Activated CD4-positive, alpha-beta T cell treated with anti-CD3 and anti-CD28 coated beads for 36 hours (primary cell): ENCODE measurements at places on chromosomes 7 and 10. TPM values are rescaled to one million over a fixed set of nuclear protein-coding genes. Genes with fewer than 3 reads are reported as not detected.

DNA sequence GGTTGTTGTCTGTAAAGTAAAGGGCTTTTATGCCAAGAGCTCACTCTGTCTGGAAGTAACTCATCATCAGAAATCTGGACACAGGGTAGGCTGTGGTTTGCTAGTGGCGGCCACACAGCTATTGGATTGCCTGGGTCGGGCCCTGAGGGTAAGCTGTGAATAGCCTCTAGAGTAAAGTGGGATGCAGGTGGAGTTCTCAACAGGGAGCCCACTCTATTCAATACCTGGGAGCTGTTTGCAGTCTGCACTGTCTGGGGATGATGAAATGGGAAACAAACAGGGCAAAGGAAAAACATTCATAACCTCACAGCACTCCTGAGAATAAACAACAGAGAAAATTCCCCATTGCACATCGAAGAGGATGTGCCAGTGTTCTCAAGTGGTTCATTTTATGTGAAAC, 582.6 kb downstream of the CALN1 start:
- no peak for DNase-seq

DNA sequence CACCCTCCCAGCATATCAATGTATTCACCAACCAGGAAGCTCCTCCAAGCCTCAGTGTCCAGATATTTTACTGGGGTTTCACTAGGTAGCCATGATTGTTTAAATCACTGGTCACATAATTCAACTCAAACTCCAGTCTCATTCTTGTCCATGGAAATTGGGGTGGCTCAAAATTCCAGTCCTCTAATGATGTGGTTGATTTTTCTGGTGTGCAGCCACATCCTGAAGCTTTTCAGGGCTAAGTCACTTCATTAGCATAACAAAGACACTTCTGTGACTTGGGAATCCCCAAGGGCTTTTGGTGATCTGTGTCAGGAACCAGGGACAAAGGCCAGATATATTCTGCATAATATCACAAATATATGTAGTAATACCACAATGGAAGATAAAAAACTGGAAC, 786.9 kb upstream of the IGFBP3 start:
- no peak for DNase-seq

DNA sequence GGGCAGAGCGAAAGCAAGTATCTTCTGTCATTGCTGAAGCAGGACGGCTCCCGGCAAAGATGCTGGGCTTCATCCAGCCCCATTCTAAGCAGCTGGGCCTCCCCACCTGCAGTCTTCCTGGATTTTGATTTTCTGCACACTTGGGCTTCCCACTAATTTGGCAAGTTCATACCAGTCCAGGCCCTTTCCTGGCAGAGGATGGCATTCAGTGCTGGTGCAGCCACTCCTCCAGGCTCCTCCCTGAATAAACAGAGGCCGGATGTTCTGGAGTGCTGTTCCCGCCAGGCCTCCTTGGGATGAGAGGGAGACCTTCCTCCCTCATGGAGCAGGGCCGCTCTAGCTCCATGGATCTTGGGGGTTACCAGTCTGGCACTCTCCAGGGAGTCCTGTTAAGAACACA, 3.4 kb downstream of the BAG3 start:
- DNase-seq = no peak

DNA sequence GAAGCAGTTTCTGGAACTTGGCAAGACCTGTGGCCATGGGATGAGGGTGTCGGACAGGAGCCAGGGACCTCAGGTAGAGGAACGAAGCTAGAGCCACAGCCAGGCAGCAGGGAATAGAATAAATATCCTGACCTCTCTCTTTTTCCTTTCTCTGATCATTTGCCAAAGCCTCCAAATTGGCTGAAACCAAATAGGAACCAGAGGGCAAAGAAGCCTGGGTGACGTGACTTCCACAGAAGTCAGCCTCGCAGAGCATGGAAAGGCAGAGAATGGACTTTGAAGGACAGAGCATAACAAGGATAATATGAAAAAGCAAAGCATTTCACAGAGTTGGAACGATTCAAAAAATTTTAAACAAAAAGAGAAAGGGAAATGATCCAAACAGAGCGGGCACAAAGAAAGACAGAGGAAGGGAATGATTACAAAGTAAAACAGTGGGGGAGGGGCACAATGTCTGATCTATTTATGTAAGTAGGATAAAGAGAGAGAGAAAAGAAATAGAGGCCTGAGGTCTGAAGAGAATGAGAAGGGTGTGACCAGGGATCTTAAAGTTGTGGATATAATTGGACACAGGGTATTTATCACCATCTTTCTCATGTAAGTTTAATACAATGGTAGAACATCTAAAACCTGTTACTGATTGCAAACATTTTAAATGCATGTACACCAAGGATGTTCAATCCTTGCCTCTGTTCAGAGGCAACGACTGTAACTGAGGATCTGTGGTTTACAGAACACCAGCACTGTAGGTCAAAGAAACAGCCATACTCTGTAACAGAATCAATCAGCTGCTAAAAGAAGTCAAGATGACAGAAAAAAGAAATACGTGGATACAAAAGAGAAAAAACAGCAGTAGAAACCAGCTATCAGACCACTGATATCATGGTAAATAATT, 4.5 kb upstream of the ZEB1 start:
- DNase-seq = no peak

GRCh38 chr7:151382079-151382885, 27.6 kb downstream of the WDR86 start:
- peak; percentile 41 for DNase-seq

GRCh38 chr10:78763651-78764395, 304.9 kb upstream of the ZMIZ1 start:
- peak; percentile 85 for DNase-seq

- no peak for DNase-seq
Observed at GRCh38 chr10:35210961-35211360, 84.3 kb downstream of the CREM start.

GRCh38 chr7:128876127-128876526, 13.5 kb downstream of the ATP6V1F start:
- no peak for DNase-seq

DNA sequence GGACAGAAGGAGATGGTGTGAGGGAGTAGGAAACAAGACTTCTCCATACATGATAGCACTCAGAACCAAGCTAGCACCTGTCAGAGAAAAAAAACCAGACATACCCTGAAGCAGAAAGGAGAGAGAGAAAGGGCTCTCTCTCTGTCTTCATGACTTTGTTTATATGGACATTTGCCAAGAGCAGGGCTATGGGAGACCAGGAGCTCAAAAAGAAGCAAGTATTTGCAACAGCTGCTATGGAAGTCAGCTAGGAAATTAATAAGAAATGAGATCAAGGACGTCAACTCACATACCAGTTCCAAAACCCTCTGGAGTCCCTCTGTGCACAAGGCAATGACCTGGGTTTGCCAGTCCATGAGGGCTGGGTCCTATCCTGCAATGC, 111.6 kb downstream of the SGMS1 start:
- no peak for DNase-seq

- no peak for DNase-seq
Observed at GRCh38 chr7:27868131-27868550, 128.2 kb downstream of the TAX1BP1 start.

GRCh38 chr10:108496106-108496505, 1331.6 kb upstream of the SORCS1 start:
- no peak for DNase-seq

DNA sequence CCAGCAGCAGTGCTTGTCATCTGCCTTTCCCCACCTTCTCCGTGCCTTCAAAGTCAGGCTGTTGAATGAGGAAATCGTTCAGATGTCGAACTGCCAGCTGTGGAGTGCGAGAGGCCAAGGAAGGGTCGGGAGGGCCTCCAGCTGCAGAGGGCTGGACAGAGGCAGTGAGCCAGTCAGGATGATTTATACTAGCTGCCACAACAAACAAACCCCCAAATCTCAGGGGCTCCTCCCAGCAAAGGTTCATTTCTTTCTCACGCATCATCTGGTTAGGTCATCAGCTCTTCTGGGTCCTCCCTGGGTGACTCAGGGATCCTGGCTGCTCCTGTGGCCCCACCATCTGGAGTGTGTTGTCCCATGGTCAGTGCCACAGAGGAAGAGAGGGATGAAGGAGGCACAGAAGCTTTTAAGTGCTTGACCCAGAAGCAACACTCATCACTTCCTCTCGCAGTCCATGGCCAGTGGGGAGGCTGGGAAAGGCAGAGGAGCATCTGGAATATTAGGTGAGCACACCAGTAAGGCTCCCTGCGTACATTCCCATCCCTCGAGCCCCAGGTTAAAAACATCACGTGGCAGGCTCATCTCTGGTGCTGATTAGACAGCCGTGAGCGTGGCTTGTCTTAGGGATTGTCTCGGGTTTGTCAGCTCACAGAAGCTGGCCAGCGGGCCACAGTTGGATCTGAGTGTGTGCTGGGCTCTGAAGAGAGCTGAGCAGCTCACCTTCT, 140.7 kb downstream of the RGS10 start:
- no peak for DNase-seq

DNA sequence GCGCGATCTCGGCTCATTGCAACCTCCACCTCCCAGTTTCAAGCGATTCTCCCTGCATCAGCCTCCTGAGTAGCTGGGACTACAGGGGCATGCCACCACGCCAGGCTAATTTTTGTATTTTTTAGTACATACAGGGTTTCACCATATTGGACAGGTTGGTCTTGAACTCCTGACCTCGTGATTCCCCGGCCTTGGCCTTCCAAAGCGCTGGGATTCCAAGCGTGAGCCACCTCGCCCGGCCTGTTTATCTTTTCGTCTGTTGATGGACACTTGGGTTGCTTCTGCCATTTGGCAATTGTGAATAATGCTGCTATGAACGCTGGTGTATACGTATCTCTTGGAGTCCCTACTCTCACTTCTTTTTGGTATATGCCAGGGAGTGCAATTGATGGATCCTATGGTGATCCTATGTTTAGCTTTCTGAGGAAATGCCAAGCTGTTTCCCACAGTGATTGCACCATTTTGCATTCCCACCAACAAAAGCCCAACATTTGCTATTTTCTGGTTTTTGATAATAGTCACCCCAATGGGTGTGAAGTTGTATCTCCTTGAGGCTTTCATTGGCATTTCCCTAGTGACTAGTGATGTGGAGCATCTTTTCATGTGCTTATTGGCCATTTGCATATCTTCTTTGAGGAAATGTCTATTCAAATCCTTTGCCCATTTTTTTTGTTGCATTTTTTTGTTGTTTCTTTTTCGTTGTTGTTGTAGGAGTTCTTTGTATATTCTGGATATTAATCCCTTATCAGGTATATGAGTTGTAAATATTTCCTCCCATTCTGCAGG, 3.5 kb downstream of the ANTXRL start:
- no peak for DNase-seq

GRCh38 chr7:138328215-138328614, 131.8 kb upstream of the TRIM24 start:
- DNase-seq = no peak

- peak; percentile 21 for DNase-seq
Observed at GRCh38 chr10:16948361-16948760, 131.1 kb upstream of the RSU1 start.

GRCh38 chr7:149859369-149859768, 14.4 kb upstream of the ATP6V0E2 start:
- no peak for DNase-seq

- peak; percentile 76 for DNase-seq
Observed at GRCh38 chr10:24383681-24384106, 174.8 kb downstream of the KIAA1217 start.

DNA sequence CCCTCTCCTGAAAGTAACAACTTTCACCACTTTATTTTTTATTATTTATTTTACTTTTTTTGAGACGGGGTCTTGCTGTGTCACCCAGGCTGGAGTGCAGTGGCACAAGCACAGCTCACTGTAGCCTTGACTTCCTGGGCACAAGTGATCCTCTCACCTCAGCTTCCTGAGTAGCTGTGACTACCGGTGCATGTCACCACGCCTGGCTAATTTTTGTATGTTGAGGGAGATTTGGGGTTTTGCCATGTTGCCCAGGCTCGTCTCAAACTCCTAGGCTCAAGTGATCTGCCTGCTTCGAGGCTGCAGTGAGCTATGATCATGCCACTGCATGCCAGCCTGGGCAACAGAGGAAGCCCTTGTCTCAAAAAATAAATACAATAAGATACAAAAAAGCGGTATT, 14.9 kb upstream of the SLIT1 start:
- no peak for DNase-seq

GRCh38 chr10:77274046-77274795, 363.4 kb downstream of the KCNMA1 start:
- DNase-seq = no peak

DNA sequence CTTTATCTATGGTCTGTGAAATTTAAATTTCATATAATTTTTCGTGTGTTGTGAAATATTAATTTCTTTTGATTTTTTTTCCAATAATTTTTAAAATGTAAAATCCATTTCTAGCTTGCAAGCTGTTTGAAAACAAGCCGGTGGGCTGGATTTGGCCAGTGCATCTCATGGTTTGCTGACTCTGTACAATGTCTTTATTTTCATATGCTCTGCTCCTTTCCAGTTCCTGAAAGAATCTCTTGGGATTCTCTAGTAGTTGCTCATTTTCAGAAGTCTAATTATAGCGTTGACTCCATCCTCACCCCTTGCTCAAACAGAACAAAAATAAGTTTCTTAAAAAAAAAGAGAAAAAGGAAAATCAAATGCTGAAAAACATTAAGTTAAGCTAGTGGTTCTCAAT, 21.4 kb downstream of the UBN2 start:
- no peak for DNase-seq

DNA sequence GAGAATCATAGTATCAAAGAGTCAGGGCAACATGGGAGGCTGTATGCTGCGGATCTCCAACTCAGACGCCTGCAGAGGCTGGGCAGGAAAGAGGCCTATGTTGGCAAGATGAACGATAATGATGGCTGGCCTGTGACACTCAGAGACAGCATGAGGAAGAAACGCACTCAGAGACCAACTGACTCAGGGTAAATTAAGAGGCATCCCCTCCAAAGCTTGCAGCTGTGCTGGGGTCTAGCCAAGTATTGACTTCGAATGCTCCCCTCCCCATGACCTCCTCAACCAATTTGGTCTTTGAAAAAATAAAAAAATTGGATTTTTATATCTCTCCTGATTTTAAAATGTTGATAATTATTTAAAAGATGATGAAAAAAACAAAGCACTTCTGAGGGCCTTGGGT, 718.9 kb downstream of the GRID1 start:
- DNase-seq = no peak

GRCh38 chr10:31381766-31382316, 62.8 kb downstream of the ZEB1 start:
- DNase-seq = no peak

Gene NUTM2D
- 1.5 TPM for total RNA-seq

Gene ZNF212
- 9.9 TPM for total RNA-seq

Gene CUZD1
- total RNA-seq = 1.6 TPM

Gene LRRN3
- 6.7 TPM for total RNA-seq

Gene GDF2
- total RNA-seq = not detected

Gene PDK4
- total RNA-seq = not detected

Gene IDI2
- not detected for total RNA-seq

Gene VGF
- total RNA-seq = 0.11 TPM
